ENCODE measurements at places on chromosomes 7 and 10.

DNA sequence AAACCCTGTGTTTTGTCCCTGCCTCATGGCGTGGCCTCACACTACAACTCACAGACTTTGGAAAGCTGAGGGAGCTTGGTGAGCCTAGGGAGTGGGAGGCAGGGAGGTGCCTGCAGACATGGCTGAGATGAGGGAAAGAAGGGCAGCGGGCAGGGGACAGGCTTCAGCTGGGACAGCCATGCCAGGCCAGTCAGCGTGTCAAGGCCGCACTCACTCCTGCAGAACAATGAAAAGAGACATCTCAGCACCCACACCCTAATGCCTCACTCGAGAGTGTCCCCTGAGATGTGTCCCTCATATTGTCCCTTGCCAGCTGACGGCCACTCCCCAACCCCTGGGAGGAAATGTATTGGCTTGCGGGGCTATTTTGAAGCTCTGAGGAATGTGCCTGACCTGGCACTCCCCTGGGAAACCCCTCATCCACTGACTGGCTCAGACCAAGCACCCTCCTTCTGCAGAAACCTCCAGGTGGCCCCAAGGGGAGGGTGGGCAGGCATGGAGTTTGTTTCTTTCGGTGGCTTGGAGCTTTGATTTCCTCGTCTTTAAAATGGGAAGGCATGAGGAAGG lies 31.6 kb downstream of the SH3PXD2A start:
- DNase-seq: no peak

DNA sequence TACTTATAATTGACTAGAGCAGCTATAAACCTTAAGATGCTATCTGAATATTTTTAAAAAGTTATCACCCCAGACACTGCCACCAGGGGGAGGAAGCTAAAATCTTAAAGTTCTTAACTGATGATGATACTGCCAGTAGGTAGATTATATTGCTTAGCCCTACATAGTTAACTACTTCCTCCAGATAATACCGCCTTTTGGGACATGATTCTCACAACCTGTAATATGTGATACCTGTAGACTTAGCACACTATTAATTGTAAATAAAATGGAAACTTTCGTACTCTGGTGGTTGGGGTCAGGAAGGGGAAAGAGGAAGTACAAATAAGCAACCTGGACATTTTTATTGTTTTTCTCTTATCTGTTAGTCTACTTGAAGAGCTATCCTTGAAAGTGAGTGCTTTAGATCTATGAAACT lies 268.9 kb downstream of the ADK start:
- no peak for DNase-seq

- DNase-seq: no peak
Measured at GRCh38 chr10:101779544-101780186, 3.6 kb downstream of the NPM3 start.

DNA sequence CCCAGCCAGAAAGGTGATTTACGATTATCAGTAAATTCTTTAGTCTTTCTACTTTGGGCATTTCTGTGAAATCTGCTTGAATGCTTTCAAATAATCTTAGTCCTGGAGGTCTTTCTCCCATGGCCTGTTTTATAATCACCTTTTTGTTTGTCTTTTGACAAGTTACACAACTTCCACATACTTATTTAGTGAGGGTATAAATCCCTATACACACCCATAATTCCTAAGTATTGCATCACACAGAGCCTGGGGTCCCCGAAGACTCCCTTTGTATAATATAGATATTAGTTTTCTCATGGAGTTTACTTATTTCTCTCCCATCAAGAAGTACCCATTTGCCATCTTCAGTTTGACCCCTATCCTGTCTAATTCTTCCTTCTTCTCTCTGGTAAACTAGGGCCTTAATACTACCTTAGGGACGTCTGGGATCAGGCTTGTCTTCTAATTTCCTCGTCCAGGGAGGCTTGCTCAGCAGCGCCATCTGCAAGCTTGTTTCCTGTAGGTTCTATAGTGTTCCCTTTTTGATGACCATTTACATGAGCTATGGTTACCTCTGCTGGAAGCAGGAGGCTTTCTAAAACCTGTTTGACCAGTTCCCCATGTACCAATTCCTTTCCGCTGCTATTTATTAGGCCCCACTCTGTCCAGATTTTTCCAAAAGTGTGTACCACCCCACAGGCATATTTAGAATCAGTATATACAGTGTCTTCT lies 8.1 kb downstream of the DNAH11 start:
- no peak for DNase-seq

- no peak for DNase-seq
Measured at GRCh38 chr7:88835147-88835728, 39.7 kb upstream of the TEX47 start.

DNA sequence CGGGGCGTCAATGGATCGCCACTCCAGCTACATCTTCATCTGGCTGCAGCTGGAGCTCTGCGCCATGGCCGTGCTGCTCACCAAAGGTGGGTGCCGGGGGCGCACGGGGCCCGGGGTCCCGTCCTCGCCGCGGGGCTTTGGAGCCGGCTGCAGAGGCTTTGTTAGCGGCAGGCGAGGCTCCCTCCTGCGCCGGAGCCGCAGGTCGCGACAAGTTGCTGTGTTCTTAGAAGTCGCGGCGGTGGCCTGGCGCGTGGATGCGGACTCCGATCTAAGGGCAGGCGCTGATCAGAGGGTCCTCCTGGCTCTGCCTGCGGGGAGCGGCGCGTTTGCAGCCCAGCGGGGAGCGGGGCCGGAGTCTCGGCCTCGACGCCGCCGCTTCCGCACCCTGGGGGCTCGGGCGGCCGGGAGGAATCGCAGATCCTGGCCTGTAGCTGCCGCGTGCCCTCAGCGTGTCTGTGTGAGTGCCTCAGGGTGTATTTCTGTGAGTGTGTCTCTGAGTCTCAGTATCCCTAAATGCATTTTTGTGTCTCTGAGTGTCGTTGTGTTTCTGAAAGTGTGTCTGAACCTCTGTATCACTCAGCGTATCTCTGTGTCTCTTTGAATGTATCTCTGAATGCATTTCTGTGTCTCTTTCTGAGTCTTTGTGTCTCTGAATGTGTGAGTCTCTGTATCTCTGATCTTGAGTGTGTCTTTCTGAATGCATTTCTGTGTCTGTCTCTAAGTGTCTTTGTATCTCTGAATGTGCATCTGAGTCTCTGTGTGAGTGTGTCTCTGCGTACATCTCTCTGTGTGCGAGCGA lies 766 bp downstream of the BAMBI start:
- DNase-seq: no peak

DNA sequence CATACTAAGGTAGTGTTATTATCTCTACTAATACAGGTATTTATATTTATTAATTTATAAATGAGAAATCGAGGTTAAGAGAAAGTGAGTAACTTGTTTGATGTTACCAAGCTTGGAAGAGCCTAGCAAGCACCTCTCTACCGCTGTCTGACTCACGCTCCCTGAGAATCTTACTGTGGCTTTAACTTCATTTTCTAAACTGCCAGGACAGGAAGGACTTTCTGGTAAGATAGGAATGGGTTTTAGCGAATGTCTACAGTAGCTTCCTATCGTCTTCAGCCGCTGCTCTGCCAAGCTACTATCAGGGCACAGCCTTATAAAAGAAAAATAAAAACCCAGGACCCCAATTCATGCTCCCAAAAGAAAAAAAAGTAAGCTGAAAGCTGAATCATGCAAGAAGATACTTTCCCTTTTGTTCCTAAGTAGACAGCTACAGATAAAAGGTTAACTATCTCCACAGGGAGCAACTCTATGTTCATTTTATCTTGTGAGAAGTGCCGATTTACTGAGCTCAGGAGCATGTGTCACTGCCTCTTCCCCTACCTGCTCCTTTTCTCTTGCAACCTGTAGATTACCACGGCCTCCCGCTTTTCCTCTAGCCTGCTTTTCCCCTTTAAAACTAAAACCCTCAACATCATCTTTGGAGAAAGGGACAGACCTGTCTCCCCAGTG lies 60.2 kb downstream of the THNSL1 start:
- DNase-seq: no peak

GRCh38 chr7:44867073-44867995 lies 18.0 kb downstream of the PURB start:
- peak; percentile 92 for DNase-seq

- no peak for DNase-seq
Measured at GRCh38 chr7:105951597-105951996, 11.5 kb upstream of the CDHR3 start.

- DNase-seq: no peak
Measured at GRCh38 chr7:628402-628763, 98.1 kb upstream of the DNAAF5 start.

DNA sequence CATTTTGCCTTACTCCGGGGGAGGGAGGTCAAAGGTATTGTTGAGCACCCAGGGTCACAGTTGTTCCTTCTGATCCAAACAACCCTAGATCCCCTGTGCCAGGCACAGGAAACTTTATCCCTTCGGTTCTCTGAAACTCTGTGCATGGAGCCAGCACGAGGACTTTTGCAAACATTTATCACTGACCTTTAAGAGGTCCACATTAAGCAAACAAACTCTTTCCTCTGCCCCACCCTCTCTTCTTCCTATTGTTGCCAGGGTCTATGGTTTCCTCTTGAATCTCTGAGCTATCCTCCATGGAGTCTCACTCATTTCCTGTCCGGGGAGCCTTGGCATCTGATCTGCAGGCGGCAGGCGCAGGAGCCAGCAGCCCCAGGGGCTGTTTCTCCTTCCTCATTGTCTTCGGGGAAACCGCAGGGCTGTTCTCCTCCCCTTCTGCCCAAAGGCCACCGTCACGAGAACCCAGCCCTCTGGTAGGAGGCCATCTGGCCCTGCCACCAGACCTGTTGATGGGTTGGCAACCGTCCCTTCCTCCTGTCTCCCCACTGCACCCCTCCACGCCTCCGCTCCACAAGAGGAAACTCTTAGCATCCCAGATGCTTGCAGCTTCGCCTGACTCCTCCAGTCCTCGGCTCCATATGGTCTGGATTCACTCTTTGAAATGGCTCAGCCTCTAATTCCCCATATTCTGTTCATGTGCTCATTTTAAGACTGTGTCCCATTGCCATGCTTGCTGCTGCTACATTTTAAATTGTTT lies 327.3 kb upstream of the NRP1 start:
- DNase-seq: peak; percentile 30

DNA sequence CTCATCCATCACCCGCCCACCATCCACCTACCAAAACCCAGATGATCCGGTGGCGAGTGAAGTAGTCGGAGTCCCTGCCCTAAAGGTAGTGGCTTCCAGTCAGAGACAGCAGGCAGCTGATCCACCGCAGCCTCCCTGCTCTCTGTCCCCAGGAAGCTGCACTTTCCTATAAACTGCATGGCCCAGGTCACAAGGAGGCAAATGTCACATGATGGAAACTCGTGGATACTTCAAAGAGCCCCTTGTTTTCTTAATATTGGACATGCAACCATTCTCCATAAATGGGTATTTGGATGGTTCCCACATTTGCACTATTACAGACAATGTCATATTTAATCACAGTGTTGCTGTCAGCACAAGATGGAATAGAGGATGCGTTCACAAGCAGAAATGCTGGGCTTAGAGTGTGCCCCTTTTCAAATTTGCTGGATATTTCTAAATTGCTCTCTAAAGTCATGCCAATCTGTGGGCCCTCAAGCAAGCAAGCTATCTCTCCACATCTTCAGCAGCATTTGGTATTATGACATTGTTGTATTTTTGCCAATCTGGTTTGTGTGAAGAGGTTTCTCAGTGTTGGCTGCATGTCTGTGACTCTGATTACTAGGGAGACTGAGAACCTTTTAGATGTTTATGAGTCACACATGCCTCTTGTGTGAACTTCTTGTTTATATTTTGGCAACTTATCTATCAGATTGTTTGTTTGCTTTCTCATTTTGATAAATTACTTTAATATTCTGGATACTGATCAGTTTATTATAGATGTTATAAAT lies 822.0 kb downstream of the TNS3 start:
- DNase-seq: no peak

DNA sequence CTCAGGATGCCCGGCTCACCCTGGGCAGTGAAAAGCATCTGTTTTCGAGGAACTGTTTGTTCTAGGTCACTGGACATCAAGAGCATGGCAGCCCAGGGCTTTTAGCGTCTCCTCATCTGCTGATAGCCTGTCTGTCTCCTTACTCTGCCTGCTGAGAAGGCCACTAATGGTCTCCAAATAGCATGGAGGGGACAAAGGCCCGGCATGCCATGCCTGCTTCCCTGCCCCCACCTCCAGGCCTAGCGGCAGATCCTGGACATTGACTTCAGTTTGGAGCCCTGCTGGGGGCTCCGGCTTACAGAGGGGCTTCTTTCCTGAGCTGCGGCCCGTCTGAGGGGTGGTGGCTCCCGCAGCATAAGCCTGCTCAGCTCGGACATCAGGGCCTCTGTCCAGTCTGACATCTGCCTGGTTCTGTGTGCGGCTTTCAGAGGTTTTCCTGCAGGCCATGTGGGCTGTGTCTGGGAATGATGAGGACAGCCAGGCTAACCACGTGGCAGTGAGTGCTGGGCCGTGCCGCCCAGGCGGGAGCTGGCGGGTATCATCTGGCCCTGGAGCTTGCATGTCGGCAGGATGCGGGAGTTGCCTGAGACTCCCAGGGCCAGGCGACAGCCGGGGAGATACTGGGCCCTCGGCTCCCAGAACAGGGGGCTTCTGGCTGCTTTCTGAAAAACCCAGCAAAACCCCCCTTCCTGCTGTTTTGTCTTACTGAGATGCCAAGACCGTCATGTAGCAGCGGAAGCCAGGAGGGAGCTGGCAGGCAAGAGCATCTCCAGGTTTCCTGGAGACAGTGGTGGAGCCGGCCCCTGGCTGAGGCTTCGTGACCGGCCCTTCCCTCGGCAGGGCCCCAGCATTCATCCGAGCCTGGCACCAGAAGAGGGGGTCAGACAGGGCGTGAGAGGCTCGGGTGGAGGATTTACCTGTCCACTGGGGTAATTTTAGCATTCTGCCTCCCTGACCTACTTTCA lies 9.2 kb downstream of the PFKFB3 start:
- no peak for DNase-seq

DNA sequence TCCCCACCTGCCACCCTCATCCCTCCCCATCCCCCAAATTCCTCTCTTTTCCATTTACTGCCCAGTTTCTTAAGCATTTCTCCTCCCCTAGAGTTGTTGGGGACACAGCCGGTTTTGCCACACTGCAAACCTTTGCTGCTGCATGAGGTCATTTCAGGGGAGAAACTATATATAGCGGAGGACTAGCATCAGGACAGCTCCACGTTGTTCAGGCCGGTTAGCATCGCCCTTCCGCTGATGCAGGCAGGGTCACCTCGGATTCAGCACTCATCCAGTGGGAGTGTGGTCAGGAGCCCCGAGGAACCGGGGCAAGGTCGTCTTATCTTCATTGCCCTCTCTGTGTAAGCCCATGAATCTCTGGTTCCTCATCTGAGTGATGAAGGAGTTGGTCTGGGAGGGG lies 15.6 kb downstream of the UBTD1 start:
- no peak for DNase-seq

DNA sequence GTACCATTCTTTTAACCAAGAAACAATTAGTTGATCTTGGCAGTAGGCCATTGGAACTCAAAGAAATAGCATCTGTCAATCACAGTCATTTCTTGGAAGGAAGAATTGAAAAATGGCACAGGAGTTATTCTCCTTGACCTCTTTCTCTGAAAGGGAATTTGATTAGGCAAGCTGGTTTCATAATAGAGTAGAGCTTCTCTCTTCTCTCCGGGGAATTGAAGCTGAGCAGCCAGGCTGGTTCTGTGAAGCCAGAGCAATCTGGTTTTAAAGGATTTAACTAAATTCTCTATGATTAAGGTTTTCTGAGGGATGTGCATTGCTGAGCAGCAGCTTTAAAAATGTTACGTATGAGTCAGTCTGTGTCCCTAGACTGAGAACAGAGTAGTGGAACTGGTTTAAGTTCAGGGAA lies 70.2 kb downstream of the AHCYL2 start:
- DNase-seq: no peak

Measured in H54 (cell line).